ENCODE measurements at places on chromosomes 1 and 21. TPM values are rescaled to one million over a fixed set of nuclear protein-coding genes. Genes with fewer than 3 reads are reported as not detected.

Gene CD247
- not detected for total RNA-seq

Gene IQGAP3
- 1.7 TPM for total RNA-seq

Gene TRNP1
- total RNA-seq: 11.1 TPM

Gene MYOG
- total RNA-seq: not detected

Gene PIK3R3
- 4.0 TPM for total RNA-seq

Gene ZNF683
- total RNA-seq: not detected

Gene INKA2
- total RNA-seq: 6.0 TPM

Gene OR2L3
- not detected for total RNA-seq

Gene GNG12
- total RNA-seq: 88.3 TPM

Gene DDR2
- 4.7 TPM for total RNA-seq

Gene PLA2G5
- total RNA-seq: not detected

Gene KPRP
- not detected for total RNA-seq

Gene TMIGD3
- not detected for total RNA-seq

Gene OPTC
- not detected for total RNA-seq

Gene TTC39A
- 6.1 TPM for total RNA-seq

Gene TIE1
- total RNA-seq: 0.53 TPM

Gene PERM1
- total RNA-seq: under 0.01 TPM

Gene SRRM1
- 20.6 TPM for total RNA-seq

Gene PYHIN1
- total RNA-seq: not detected

Gene MRPS15
- total RNA-seq: 81.0 TPM

Gene ST7L
- 13.8 TPM for total RNA-seq

Gene S100A12
- total RNA-seq: not detected

Gene ADGRL4
- total RNA-seq: not detected

Gene FCRLA
- under 0.01 TPM for total RNA-seq

Gene ANKRD35
- total RNA-seq: 3.7 TPM

Gene TAS1R1
- not detected for total RNA-seq

Gene MFSD2A
- total RNA-seq: 11.1 TPM

Gene VANGL2
- 2.3 TPM for total RNA-seq

Gene OR2G6
- total RNA-seq: not detected

Gene CLDN14
- total RNA-seq: not detected

Gene ARMH1
- total RNA-seq: not detected

Gene NCMAP
- total RNA-seq: not detected

Gene PLCH2
- total RNA-seq: 64.2 TPM

Gene GBP6
- 67.2 TPM for total RNA-seq

Gene C1orf53
- 0.79 TPM for total RNA-seq

Gene OPRD1
- under 0.01 TPM for total RNA-seq

Gene CD101
- total RNA-seq: 0.53 TPM

Gene GBP2
- 0.79 TPM for total RNA-seq

Gene UBXN11
- total RNA-seq: 2.6 TPM

Gene EDARADD
- 2.6 TPM for total RNA-seq
